ENCODE measurements at places on chromosomes 5 and 9.
A peak's percentile ranks its signal among the peaks of the same experiment; 100 is the strongest.

DNA sequence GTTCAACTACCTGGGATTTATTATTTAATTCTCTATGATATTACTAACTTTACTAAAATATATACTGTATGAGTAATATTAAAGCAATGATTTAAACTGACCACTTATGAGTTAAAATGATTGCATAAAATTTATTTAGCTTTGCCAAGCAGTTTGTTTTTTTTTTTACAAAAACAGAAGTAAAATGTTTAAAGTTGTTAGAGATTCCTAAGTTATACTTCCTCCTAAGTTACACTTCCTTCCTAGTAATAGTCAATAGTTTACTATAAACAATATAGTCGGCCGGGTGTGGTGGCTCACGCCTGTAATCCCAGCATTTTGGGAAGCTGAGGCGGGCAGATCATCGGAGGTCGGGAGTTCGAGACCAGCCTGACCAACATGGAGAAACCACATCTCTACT lies 23.7 kb upstream of the LRRC19 start:
- DNase-seq, result no peak

GRCh38 chr9:114854736-114855355 lies 49.0 kb upstream of the TNFSF15 start:
- no peak for DNase-seq

- no peak for DNase-seq
These were observed 100.5 kb downstream of the MAMDC2 start for GRCh38 chr9:70144131-70144503.

DNA sequence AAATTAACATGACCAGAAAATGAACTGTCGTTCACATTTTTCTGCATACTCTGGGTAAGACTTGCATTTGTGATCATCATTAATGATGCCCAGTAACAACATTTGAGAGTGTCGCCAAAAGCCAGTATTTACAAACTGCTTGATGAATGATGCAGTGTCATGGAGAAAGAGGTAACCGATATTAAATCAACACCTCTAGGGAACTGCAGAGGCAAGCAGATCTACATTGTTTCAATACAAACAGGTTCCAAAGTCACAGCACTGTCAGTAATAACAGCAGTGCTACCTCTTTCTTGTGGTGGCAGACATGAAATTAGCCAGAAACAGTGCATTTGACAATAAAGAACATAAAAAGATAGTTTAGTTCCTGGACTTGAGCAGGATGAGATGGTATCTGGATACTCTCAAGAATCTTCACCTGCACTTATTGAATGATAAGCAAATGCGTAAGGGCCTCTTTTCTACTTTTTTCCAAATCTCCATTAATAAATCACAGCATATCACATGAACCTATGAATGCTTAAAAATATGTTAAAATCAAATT lies 456.6 kb downstream of the ARHGEF28 start:
- no peak for DNase-seq

GRCh38 chr9:87766697-87767096 lies 40.8 kb downstream of the CTSL start:
- DNase-seq, result no peak

GRCh38 chr9:120841930-120842684 lies 615 bp downstream of the PSMD5 start:
- no peak for DNase-seq

- no peak for DNase-seq
These were observed 121.8 kb downstream of the C5orf15 start for GRCh38 chr5:133846478-133847226.

DNA sequence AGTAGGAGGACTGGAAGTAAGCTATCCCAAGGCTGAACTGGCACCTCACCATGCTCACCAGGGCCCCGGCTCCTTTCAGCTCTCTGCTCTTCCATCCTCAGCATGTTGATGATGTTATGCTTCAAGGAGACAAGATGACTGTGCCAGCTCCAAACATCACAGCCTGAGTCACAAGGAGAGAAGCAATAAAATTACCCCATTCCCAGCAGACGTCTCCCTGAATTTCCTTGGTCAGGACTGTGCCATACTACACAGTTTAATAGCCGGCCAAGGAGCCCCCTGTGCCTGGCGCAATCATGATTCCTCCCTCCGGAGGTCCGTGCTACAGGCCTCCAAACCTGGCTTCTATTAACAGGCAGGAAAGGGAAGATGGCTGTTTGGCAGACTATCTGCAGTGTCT lies 51.2 kb upstream of the ROR2 start:
- no peak for DNase-seq

- DNase-seq, result peak; percentile 67
These were observed 14.7 kb downstream of the ASTN2 start for GRCh38 chr9:117400171-117400570.

GRCh38 chr9:116383133-116383532 lies 229.5 kb downstream of the PAPPA start:
- no peak for DNase-seq

- DNase-seq, result no peak
These were observed 64.3 kb upstream of the SLC25A51 start for GRCh38 chr9:37968228-37968701.

DNA sequence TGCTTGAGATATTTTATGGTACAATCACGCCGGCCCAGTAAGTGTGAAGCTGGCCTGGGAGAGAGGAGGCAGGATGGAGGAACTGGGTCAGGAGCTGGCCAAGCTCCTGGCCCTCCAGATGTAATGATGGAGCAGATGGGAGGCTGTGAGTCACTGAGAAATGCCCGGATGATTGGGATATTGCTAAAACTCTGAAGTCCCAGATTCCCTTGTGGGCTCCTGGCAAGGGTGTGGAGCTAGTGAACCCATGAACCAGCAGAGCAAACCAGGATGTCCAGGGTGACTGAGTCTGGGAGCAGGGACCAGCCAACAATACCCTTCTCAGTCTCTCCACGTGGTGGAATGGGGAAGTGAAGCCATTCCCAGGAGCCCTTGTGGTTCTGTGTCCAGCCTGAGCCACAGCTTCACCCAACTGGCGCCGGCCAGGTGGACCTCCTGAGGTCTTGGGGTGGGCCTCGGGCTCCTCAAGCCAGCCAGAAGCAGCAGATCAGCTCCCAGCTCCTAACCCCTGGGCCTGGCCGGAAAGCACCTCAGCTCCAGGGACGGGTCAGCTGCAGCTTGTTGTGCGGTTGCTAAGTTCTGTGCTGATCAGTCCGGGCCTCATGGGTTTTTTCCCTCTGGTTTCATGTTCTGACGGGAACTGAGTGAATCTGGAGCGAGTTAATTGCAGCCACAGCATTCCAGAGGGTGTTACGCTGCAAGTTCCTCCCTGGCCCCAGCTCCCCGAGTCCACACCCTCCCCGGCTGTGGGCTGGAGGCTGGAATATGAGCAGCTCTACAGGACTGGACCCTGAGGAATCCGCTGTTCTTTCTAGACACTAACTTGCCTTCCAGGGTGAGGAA lies 37.6 kb downstream of the DUSP1 start:
- DNase-seq, result peak; percentile 29

DNA sequence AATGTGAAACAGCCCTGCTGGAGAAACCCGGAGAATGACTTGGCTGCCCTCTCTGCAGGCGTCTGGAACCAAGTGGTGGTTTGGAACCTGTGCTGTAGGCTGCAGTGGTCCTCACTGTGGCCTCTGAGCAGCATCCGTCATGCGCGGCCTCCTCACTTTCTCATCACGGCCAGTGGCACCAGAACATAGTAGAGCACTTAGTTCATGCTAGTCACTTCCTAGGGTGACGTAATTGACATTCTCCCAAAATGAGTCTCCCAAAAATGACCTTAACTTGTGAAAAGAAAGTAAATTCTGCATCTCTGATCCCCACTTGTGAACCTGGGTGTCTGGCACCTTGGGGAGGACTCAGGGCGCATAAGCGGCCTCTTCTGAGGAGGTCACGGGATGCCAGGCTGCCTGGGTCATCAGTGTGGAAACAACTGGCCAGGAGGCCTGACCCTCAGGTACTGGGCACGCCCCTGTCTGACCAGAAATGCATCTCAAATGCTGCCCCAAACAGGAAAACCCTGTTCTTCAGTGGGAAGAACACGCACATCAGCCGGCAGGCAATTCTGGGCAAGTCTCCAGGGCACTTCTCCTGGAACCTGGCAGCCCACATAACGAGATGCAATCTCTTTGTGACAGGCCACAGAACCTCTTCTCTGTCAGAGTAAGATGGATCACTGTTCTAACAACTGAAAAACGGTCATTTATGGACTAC lies 36.6 kb upstream of the SPTLC1 start:
- no peak for DNase-seq

- no peak for DNase-seq
These were observed 244.1 kb downstream of the KIAA0825 start for GRCh38 chr5:94374336-94374735.

- DNase-seq, result no peak
These were observed 129.5 kb downstream of the RGS3 start for GRCh38 chr9:113592876-113593575.

GRCh38 chr5:93579692-93580062 lies 1.3 kb downstream of the NR2F1-AS1 start:
- DNase-seq, result no peak

GRCh38 chr5:98938464-98938863 lies 9.7 kb upstream of the CHD1 start:
- DNase-seq, result no peak

- DNase-seq, result no peak
These were observed 20.0 kb downstream of the ANKRD33B start for GRCh38 chr5:10583663-10584572.

DNA sequence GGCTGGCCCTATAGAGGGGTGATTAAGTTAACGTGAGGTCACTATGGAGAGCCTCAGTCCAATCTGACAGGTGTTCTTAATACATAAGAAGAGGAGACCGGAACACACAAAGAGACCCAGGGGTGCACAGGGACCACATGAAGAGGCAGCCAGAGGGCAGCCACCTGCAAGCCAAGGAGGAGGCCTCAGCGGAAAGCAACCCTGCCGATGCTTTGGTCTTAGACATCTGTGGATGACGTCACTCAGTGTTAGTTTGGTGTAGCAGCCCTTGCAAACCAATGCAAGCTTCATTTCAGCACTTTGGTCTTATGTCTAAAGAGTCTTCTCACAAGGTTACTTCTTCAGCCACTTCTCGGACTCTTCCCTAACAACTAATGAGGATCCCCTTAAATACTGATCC lies 47.6 kb upstream of the GRHPR start:
- DNase-seq, result no peak

GRCh38 chr5:110738503-110738811 lies 350 bp upstream of the SLC25A46 start:
- no peak for DNase-seq

GRCh38 chr5:173746047-173746646 lies 129.7 kb upstream of the BOD1 start:
- DNase-seq, result no peak

DNA sequence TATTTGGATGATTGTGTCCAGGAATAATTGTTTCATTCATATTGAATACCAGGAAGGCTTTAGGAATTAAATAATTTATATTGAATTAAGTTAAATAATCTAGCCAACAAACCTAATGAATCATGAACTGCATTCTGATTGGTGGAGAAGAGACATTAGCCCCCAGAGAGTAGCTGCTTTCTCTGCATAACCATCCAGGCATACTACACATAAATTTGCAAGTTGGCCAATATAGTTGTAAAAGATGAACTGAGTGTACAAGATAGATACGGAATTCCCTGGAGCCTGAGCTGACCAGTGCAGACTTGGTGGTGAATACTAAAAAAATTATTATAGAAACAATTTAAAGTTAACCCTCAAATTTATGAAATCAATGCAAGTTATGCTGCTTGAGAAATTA lies 311.8 kb upstream of the KIF2A start:
- no peak for DNase-seq

DNA sequence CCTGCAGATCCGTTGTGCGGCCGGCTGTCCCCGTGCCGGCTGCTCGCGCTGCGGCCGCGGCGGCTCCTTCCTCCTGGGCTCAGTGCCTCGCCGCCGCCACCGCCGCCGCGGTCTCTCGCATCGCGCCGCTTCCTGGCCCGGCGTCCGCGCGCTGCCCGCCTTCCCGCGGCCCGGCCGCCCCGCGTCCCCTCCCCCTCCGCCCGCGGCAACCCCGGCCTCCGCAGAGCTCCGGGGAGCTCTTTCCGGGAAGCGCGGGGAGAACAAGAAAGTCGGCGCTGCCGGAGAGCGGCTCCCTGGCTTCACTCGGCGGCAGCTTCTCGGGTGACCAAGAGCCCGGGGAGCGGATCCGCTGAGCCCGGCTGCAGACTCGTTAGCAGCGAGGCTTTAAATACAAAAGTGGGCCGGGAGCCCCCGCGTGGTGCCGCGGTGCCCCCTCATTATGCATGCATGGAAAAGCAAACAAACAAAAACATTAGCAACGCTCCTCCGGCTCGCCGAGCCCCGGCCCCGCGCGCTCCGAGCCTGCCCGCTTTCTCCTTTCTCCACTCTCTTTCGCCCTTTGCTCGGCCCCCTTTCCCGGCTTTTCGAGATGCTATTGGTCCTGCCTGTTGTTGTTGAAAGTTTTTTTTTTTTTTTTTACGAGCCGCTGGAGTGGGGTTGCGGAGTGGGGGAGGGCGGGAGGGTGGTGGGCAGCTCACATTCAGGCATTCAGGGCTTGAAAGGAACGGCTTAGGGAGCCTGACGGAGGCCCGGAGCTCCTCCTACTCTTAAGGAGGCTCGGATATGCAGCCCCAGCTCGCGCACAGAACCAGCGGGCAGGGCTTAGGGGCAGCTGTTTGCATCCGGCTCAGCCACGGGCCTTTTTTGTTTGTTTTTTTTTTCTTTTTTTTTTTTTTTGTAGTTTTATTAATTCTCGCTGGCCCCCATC lies at the start of gene GAS1:
GAS1 (minus strand) TSS at position 361 of the 928 bp plus-strand sequence. CDS start 727 bp downstream, outside the sequence.
- DNase-seq, result peak; percentile 67

- no peak for DNase-seq
These were observed 62.4 kb downstream of the NR3C1 start for GRCh38 chr5:143340891-143341685.

GRCh38 chr9:129111528-129112151 lies 425 bp downstream of the PTPA start:
- DNase-seq, result no peak

GRCh38 chr9:15357050-15357653 lies 50.1 kb upstream of the TTC39B start:
- DNase-seq, result no peak

DNA sequence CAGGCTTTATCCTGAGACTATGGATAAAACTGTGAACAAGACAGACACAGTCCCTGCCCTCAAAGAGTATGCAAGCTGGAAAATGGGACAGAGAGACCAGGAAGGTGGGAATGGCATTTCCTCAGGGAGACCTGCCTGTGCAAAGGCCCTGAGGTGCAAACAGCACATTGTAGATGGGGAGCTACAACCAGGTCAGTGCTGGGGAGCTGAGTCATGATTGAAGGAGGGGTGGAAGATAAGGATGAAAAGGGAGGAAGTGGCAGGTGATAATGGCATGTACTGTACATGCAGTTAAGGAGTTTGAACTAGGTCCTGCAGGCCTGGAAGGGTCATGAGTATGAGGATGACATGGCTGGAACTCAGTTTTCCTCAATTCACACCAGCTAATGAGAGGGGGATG lies 75.5 kb upstream of the BOD1 start:
- no peak for DNase-seq
